Cerebellar cortex (tissue), 1 donor: ENCODE measurements at places on chromosomes 12 and 14.

- DNase-seq, result no peak
These were observed 13.4 kb downstream of the VDR start for GRCh38 chr12:47891356-47891755.

DNA sequence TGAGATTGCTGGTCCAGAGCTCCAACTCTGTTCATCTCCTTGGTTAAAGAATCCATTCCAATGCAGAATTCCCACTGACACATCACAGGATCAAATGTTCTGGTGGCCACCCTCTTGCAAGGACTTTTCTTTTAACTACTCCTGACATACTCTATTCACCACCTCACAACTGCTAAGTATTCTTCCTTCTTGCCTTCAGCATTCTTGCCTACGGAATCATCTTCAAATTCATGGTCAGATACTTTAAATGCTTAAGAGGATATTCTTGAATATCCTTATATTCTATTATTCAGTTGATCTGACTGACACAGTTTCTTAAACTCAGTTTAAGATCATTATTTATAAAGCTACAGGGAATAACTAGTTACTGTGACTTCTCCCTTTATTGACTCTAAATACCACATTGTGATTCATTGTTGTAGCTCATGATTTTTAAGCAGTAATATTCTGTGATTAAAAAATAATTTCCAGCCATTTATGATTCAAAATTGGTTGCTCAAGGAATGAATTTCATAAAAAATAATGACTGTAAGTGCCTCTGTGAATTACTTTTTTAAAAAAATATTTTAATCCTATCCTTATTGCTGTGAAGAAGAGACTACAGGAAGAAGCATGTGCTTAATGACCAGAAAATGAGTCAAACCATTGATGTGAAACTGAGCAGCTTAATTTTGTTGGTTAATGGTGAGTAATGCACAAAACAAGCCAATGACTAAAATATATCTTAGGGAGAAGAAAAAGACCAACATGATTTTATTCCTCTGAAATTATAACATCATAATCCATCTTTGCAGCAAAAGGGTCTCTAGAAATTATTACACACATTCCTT, 207.1 kb downstream of the PIK3C2G start:
- DNase-seq, result no peak

GRCh38 chr14:86057018-86057667, 527.2 kb downstream of the FLRT2 start:
- no peak for DNase-seq

- no peak for DNase-seq
These were observed 85.5 kb downstream of the ACTN1 start for GRCh38 chr14:68893566-68893965.

DNA sequence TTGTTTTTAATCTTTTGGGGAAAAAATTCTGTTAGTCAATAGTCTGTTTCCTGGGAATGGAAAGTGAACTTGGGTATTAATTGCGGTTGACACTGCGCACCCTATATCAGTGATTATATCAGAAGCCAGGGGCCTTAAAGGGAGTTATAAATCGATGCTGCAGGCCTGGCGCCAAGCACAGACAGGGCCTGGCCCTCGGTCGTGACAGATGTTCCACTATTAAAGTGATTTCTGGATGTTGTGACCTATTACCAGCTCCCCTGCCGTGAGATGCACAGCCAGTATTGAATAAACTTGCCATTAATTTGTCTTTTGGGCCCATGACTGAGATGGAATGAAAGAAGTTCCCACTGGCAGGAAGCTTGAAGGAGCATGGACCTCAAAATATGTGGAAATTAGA, 45.1 kb upstream of the KITLG start:
- no peak for DNase-seq

DNA sequence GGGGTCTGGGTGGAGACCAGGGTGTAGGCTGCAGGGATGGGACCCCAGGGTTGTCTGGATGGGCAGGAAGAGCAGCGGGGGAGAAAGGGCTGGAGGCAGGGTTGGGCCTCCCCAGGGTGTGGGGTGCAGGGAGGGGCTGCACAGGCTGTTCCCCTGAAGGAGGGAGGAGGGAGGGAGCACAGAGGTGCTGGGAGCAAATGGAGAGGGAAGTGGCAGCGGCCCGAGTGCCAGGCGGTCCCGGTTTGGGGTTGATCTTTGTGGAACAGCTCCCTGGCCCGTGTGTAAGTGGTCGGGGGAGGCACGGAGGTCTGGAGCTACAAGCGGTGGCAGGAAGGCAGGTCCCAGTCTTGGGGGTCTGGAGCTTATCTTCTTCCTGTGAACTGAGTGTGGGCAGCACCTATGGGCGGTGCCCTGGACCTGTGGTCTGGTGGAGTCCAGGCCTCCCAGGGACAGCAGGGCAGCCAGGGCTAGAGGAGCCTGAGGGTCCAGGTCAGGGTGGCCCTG, 391.6 kb downstream of the TMEM121 start:
- DNase-seq, result no peak

DNA sequence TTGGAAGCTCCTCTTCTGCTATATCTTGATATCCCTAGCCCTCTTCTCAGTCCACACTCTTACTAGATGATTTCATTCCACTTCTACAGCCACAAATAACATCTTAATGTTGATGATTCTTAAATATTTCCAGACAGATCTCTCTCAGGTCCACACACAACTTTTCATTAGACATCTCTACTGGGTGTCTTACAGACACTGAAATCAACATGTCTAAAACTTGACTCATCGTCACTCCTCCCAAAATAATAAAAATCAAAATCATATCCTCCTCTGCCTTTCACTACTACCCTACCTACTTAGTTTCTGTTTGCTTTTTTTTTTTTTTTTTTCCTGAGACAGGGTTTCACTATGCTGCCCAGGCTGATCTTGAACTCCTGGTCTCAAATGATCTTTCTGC, 11.9 kb downstream of the PRDM4 start:
- no peak for DNase-seq

- no peak for DNase-seq
These were observed 505.1 kb downstream of the FOXG1 start for GRCh38 chr14:29271669-29272068.

DNA sequence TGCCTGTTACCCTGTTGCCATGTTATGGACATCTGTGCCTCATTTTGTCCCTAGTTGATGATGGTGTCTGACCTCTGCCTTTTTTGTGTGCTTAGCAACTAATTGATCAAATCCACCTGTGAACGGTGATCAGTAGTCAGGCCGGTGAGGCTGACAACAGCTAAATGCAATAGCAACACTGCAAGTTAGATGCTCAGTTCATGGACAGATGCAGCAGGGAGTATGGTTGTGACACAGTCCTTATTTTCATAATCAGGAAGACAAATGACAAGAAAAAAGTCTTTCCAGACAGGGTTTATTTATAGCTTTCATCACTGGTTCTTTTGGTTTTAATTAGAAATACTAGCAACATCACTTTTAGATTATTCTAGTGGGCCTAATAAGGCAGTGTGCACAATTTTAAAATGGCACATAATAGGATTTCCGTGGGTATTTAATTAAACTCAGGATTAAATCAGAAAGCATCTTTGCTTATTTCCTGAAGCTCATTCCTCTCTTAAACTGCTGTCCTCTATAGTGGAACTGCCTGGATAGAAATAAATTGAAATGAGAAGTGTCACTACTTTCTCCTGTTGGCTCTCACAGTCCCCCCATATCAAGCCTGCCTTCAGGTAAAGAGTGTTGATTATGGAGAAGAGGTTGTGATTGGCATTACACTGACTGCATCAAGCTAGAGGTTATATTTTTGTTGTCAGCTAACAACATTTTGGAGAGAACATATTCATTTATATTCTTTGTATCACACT, 281.1 kb upstream of the NAV3 start:
- no peak for DNase-seq

DNA sequence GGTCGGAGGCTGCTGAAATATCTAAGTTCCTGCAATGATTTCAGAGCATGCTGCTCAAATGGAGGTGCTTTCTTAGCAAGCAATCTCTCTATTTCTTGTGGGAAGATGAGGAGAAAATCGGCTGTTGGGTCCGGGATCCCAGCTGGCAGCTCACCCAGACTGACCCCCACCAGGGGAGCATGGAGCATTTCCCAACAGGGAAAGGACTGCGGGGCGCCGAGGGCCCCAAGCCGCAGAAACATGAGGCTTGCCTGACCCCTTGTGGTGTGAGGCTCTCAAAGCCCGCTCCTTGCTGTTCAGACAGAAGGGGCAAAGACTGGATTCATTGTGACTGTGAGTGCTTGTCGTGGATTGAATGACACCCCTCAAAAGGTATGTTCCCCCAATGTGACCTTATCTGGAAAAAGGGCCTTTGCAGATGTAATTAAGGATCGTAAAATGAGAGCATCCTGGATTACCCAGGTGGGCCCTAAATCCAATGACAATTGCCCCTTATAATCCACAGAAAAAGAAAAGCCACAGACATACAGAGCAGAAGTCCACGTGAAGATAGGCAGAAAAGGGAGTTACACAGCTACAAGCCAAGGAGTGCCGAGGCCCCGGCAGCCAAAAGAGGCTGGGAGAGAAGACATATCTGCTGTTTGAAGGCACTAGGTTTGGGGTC, 116.3 kb upstream of the VASH1 start:
- DNase-seq, result peak; percentile 20

DNA sequence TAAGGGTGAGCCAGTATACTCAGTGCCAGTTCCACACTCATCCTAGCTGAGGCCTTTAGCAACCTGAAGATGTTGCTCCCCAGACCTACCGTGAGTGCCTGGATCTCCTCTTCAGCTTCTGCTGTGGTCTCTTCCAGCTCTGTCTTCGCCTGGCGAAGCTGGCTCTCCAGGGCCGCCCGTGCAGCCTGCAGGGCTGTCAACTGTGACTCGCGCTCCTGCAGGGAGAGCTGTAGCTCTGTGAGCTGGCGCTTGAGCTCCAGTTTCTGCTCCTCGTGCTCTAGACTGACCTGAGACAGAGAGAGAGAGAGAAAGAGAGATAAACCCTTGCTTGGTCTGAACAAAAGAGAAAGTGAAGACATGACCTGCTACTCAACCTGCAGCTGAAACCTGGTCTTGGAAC, 84.0 kb downstream of the PRKAB1 start:
- no peak for DNase-seq

- DNase-seq, result no peak
These were observed 15.2 kb downstream of the DPF3 start for GRCh38 chr14:72878746-72879145.

GRCh38 chr14:67622675-67623074, 3.0 kb downstream of the ARG2 start:
- peak; percentile 40 for DNase-seq

- peak; percentile 23 for DNase-seq
These were observed 208.3 kb downstream of the NAV3 start for GRCh38 chr12:78038986-78039385.

DNA sequence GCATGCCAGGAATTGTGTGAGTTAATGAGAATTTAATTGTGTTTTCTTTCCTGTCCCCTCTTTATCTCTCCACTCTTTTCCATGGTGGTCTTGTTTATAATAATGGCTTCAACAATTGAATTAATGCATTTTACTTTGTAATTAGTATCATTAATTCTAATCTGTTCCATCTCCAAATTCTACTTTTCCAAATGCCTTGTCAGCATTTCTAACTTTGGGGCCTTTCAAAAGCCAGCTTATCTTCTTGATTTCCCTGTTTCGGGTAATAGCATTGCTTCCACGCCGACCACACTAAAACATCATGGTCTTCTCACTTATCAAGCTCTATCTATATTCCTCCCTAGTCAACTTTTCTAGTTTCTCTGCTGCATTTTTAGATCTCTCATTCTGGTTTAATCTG, 54.2 kb upstream of the RMST start:
- DNase-seq, result no peak
